ENCODE measurements at places on chromosomes 2 and 18.

DNA sequence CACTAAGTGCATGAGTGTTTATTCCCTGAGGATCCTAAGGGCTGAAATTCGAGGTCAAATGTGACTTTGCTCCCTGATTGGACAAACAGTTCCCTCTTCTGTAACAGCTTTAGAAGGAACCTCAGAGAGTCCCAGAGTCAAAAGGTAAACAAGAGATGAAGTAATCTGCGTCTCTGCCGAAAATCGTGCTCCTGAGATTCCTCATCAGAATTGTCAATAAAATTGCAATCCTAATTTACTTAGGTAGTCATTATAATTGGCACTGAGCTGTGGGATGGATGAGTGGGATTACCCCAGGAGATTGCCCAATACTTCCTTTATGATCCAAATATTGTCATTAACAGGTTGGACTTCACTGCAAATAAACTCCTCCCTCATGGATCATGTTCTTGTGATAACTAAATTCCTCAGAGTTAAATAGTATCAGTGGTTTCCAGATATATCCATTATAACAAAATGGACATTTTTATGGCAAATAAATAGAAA is 907 bp upstream of the SUCLG1 start:
- no peak for DNase-seq

GRCh38 chr2:46364797-46365457 is 67.7 kb downstream of the EPAS1 start:
- no peak for DNase-seq

DNA sequence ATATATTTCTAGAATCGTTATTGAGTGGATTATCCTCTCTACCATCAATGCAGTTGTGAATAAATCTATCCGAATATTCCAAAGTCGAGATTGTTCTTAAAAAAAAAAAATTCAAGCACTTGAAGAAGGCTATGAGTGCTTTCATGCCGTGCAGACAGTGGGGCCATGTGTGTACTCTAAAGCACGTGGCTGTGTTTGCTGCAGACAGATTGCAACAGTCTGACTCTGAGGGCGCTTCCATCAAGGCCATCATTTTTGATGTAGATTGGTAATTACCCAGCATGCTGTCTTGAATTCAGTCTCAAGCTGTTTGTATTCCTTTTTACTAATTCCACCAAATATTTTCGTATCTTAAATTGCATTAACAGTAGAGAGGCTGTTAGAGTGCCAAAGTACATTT is 325.9 kb upstream of the LINC00305 start:
- DNase-seq, result no peak

DNA sequence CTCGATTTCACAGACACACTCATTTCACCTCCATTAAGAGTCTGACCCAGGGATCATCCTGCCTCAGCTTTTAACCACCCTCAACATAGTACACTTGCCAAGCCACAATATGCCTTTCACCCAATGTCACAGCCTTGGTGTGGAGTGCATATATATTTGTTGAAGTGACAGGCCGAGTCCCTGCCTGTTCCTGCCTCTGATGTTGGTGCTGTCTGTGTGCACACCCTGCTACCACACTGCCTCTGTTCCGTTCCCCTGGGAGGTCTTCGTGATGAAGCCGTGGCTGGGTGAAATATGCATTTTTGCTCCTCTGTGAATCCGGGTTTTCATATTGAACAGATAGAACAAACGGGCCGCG is 90.3 kb downstream of the RNF144A start:
- no peak for DNase-seq

DNA sequence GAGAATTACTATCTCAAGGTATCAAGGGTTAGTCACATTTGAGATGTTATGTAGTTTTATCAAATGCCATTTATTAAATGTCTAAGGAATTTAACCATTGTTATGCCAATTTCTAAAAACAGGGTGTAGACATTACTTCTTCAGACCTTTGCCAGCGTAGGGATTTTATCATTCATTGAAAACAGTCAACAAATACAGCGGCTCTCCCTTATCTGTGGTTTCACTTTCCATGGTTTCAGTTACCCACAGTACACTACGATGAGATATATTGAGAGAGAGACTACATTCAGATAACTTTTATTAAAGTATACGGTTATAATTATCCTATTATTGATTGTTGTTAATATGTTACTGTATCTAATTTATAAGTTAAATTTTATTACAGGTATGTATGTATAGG is 234.7 kb downstream of the TMX3 start:
- DNase-seq, result no peak

DNA sequence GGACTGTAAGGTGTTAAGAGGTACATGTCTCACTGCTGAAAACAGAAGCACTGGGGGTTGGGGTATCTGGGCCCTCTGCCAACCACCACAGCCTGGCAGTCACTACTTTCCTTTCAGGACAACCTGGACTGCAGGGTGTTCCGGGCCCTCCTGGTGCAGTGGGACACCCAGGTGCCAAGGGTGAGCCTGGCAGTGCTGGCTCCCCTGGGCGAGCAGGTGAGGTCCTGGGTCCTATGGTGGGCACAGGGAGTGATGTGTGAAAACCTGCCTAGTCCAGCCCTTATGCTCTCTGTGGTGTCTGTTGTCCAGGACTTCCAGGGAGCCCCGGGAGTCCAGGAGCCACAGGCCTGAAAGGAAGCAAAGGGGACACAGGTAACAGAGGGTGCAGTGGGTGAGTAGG is 40.0 kb downstream of the MARCO start:
- DNase-seq, result no peak
